Left ventricle myocardium superior (tissue), 1 donor: ENCODE measurements at places on chromosomes 4 and X. TPM values are rescaled to one million over a fixed set of nuclear protein-coding genes. Genes with fewer than 3 reads are reported as not detected.

GRCh38 chr4:150173432-150173861 is 95.2 kb downstream of the DCLK2 start:
- DNase-seq: no peak

The CT83 gene
- not detected for total RNA-seq

The TBC1D9 gene
- 12.8 TPM for total RNA-seq

DNA sequence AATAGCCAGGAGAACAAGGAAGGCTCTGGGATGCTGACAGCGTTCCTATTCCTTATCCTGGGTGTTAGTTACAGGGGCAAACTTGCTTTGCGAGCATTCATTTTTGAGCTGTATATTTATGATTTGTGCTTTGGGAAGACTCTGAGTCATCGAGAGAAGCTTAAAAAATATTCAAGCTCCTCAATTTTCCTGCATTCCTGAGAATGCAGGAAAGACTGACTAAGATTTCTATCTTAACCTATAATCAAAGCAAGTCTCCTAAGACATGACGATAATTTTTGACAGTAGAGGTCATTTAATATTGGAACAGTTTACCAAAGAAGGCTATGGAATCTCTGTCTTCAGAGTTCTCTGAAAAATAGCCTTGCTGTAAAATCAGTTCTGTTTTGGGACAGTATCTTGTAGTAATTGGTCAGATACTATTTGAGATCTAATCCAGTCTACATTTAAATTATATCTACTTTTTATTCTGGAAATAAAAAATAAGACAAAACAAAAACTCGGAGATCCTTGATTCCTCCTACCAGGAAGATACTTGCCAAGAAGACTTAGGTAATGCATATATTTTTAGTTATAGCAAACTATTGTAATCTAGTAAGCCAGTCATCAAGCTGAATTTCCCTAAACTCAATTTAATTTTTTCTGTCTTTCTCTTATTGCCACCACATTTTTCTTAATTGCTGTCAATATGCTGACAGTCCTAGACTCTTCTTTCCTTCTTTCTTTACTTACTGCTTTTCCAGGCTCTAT is 31.7 kb downstream of the BBS12 start:
- no peak for DNase-seq

DNA sequence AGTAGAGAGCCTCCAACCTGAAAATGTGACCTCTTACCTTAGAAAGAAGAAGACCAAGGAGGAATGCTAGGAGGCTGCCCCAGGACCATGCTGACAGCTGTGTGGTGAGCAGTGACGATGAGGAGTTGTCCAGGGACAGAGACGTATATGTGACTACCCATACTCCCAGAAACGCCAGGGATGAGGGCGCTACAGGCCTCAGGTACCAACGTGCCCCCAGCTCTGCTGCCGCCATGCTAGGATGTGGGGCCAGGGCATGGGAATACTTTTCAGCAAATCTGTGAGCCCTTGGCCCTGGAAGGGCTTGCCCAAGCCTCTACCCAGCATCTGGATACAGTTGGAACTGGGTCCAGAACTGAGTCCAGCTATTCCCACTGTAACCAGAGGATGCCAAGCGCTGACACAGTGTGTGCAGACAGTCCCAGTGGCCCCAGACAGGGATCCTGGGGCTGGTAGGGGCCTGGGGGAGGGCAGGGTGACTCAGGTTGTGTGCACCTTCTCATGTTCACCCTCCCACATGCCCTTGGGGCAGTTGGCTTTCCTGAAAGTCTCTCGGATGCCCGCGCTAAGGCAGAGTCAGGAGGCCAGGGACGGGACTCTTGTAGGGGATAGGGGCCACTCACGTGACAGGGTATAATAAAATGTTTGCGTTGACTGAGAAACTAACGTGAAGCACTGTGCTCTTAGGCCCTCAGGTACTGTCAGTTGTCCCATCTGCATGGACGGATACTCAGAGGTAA is 23.9 kb upstream of the FAM193A start:
- no peak for DNase-seq

- no peak for DNase-seq
These were observed 518.0 kb downstream of the TMA16 start for GRCh38 chr4:164012396-164013027.

The CLTRN gene
- 0.79 TPM for total RNA-seq

DNA sequence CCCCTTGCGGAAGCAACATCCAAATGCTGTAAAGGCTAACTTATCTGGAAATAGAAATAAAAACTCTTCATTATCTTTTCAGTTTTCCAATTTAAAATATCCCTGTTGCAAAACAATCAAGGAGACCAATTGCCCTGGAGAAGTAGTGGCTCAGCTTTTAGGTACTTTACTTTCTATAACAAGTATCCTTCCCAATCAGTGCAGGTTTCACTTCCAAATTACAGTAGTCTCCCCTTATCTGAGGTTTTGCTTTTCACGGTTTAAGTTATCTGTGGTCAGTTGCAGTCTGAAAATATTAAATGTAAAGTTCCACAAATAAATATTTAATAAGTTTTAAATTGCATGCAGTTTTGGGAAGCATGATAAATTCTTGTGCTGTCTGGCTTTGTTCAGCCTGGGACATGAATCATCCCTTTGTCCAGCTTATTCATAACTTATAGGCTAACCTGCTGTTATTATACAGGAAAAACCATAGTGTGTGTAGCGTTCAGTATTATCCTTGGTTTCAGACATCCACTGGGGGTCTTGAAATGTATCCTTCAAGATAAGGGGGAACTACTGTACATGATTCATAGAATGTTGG is 973.1 kb upstream of the GRID2 start:
- no peak for DNase-seq

The ZCCHC18 gene
- total RNA-seq: 0.30 TPM

DNA sequence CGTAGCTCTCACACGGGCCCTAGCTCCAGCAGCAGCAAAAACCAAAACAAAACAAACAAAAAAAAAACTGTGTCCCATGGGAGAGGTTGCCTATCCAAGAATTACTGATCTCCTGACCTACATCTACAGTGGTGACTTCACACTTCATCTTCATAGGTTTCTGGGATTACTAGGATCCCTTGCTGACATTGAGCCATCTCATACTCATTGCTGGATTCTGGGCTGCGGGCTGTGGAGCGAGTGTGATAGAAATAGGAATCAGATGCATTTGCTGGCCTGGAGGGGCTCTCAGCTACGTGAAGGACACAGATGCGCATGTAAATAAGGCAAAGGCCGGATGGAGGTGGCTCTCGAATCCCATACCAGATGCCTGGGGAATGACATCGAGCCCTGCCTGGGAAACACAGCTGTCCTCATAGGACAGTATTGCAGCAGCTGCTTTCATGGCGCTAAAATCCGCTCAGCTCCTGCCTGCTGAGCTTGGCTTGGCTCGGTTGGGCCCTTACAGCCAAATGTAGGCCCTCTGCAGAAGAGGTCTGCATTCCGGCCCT is 41.7 kb downstream of the CNGA2 start:
- DNase-seq: no peak

The HPSE gene
- 1.3 TPM for total RNA-seq

GRCh38 chr4:117898496-117898895 is 135.8 kb upstream of the NDST3 start:
- DNase-seq: no peak

- DNase-seq: no peak
These were observed 28.8 kb downstream of the NEK1 start for GRCh38 chr4:169583563-169583962.

DNA sequence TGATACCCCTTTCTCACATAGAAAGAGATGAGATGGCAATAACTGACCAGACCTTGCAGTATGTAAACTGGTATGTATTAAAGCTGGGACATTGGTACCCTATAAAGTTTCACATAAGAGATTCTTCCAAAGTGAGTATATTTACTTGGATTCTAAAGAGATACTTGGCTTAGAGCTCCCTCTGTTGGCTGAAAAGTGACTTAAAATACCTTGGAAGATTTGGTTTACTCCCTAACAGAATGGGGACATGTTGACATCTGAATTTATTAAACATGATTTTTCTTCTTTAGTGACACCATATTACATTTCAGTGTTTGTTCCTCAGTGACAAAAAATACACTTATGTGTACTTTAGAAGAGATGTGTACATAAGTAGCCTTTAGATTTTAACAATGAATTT is 47.9 kb upstream of the RGN start:
- no peak for DNase-seq

- no peak for DNase-seq
These were observed 12.9 kb upstream of the ZCCHC4 start for GRCh38 chr4:25299476-25300203.

- DNase-seq: no peak
These were observed 34.8 kb upstream of the SPANXD start for GRCh38 chrX:141733371-141733770.

DNA sequence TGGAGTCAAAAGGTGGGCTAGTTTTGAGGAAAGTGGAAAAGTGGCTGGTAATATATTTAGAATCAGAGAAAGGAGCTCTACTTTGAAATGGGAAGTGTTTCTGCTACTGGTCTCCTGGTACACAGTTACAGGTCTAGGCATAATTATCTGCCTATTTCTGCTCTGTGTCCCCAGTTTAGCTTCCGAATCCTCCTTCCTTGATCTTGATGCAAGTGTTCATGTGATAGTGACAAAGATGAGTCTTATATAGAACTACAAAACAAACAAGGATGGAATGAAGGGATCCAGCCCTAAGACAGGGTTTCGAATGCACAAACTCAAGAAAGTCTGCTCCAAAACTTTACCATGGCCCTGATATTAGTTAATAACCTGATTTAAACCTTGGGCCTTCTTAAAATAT is 580.2 kb downstream of the INPP4B start:
- DNase-seq: no peak

DNA sequence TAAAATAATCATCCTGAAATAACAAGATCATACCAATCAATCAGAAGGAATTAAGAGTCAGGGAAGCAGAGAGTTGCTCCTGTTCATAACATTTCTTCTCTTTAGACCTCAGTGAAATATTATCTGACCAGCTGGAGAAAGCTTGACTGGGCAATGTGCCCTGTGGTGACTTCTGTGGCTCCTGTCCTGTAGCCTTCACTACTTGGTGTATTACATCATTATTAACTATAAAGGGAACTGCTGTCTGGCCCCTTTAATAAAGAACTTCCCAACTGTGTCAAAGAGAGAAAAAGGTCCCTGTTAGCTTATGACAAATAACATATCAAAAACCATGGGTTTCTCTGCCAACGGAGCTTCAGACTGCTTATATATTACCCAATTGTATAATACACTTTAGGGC is 18.0 kb downstream of the OPHN1 start:
- DNase-seq: peak; percentile 47

GRCh38 chrX:55279832-55280231 is 15.1 kb upstream of the PAGE3 start:
- no peak for DNase-seq

The LIMCH1 gene
- 232 TPM for total RNA-seq

DNA sequence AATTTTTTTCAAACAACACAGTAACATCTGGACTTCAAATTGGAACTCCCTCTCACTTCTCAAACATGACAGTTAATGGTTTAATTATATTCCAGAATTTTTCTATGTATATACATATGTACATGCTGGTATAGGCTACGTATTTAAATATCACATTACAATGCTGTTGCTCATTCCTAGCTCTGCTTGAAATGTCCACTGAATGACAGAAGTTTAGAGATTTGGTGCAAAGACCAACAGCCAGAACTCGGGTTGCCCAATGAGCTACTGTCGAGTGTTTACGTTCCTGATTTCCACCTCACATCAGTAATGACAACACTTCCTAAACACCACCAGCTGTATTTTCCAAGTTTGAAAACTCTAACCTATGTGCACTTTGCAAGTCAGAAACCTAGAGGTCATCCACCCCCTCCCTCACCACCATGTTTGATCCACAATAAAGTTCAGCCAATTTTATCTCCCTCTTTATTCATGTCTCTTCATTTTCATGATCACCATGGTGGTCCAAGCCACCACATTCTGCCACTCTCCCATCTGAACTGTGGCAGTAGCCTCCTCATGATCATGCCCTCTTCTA is 49.3 kb upstream of the RPL34 start:
- DNase-seq: no peak

The F9 gene
- total RNA-seq: not detected

DNA sequence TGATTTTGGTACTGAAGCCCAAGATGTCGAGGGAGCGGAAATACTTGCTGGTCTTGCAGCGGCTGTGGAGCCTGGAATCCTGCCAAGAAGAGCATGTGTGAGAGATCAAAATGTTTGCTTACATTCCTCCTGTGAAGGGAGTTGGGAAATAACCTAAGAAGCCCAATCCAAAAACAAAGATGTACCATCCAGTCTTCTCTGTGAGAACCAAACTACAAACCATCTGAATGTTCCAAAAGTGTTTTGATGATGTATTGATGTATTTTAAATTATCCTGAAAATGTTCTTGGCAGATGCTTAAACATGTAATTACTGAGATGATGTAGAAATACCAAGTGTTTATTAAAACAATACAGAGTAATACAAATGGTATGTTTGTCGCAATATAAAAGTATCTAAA is 10.1 kb upstream of the ADH1A start:
- DNase-seq: peak; percentile 78

- DNase-seq: no peak
These were observed 661.6 kb downstream of the RAPGEF2 start for GRCh38 chr4:159764343-159764952.
